ENCODE measurements at places on chromosomes 13 and 19. TPM values are rescaled to one million over a fixed set of nuclear protein-coding genes. Genes with fewer than 3 reads are reported as not detected.
A peak's percentile ranks its signal among the peaks of the same experiment; 100 is the strongest.

DNA sequence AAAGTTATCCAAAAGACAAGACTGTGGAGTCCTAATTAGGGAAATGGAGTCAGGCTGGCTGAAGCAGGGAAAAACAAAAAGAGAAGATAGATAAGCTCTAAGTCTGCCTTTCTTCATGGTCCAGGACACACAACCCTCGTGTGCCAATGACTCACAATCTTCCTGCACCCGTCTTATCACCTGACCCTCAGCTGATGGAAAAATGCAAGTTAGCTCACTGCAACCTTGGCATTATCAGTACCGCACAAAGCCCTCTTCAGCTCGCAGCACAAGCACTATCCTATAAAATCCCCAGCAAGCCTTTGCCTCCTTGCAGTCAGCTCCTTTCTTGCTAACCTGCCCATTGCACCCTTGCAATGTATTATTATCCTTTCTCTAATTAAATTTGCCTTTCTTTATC lies 4.3 kb downstream of the OR7A5 start:
- no peak for DNase-seq

DNA sequence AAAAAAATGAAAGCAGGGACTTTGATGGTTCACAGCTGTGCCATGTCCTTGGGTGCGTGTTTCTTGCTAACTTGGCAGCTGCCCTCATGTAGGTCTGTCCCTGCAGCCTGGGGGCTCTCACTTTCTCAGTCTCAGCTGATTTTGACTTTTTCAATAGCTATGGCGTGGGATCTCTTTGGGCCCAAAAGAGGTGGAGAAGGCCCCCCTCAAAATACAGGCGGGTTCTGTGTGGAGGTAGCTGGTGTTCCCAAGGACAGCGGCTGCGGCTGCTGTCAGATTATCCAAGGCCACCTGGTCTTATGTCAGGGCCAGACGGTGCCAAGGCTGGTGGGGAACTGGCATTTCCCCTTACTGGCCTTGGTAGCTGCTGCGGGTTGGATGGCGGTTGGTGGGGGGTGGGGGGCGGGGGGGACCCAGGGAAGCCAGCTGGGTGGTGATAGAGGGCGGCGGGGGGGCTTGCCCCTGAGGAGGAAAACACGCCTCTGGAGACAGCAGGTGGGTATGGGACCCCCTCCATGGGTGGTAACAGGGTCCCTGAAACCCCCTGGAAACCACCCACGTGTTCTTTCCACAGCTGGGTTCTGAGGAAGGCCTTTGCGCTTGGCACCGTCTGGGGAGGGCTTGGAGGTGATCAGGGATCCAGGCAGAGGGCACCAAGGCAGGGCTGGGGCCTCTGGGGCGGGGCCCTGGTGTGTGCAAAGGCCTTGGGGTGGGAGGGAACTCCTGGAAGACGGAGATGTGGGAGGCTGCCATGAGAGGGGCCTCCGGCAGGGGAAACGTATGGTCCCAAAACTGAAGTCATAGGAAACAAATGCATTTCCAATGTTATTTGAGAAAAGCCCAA lies 4.1 kb downstream of the TIMM13 start:
- DNase-seq, result no peak

GRCh38 chr19:51006406-51006805 lies 5.0 kb upstream of the KLK8 start:
- no peak for DNase-seq

DNA sequence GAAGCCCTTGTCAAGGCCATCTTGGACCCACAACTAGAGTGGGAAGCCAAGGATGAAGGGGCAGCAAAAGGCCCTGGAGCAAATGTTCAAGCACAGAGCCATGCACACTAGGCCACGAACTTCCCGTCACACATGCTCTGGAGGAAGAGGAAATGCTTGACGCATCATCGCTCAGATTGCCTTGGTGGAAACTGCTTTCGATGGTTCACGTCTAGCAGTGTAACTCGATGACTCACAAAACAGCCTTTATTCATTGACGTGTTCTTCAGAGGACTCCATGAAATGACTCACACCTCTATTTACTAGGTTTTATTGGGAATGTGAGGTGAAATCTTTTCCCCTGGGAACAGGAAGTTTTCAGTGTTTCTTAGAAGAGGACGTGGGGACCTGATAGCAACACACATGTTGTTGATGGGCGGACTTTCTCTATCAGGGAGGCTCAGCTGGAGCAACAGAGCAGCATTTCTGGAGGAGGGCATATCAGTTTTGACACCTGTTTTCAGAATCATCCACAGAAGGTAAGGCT lies 79.8 kb upstream of the FLT1 start:
- DNase-seq, result peak; percentile 99

DNA sequence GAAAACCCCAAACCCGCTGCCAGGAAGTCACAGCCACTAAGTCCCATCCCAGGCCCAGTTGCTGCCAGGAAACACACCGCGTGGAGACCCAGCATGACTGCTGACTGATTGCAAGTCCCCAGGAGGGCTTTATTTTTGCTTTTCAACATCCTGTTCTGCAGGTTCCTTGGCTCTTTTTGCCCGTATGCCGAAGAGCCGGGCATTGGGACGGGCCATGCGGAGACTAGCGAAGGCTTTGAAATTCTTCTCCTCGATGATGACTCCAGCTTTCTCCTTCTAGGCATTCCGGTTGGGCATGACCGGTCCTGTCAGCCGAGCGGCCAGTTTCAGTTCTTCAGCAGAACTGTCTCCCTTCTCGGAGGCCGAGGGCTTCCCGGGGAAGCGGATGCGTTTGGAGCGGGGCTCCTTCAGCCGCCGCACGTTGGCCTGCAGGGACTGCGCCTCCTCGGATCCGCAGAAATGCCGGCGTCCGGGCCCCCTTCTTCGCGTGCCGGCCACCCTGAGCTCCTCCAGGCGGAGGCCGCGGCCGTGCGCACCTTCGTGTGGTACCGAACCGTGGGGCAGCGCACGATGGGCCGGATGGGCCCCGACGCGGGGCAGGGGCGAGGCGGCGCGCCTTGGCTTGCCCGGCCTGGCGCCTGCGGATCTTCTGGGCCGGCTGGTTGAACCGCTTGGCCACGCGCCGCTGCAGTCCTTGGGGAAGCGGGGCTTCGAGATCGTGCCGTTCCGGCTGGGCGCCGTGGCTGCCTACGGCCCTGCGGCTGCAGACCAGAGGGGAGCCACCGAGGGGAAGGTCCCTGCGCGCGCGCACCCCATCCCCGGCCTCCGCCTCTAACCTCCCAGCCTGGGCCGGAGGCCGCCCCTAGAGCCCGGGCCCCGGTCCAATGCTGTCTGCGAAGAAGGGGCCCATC lies 15.2 kb downstream of the ZSCAN5C start:
- DNase-seq, result no peak

ZNF587B gene
- 21.8 TPM for total RNA-seq

KLK12 gene
- total RNA-seq, result not detected

IGFL1 gene
- total RNA-seq, result not detected

THSD8 gene
- not detected for total RNA-seq

PTGIR gene
- total RNA-seq, result 1.7 TPM

All from HT1080 (cell line).